ENCODE measurements at places on chromosomes 7 and 10. TPM values are rescaled to one million over a fixed set of nuclear protein-coding genes. Genes with fewer than 3 reads are reported as not detected.

GRCh38 chr10:69366738-69367137 lies 50.0 kb downstream of the TACR2 start:
- no peaks in the 10 kb centered on the region for H3K27me3 ChIP-seq
- DNase-seq: no peak
- peaks cover 33% of the 10 kb centered on the region for H3K36me3 ChIP-seq
- H3K4me1 ChIP-seq: peaks cover 21% of the 10 kb centered on the region
- no peak overlapping the region for H3K27ac ChIP-seq

Gene EGR2
- 0.09 TPM for polyA plus RNA-seq

DNA sequence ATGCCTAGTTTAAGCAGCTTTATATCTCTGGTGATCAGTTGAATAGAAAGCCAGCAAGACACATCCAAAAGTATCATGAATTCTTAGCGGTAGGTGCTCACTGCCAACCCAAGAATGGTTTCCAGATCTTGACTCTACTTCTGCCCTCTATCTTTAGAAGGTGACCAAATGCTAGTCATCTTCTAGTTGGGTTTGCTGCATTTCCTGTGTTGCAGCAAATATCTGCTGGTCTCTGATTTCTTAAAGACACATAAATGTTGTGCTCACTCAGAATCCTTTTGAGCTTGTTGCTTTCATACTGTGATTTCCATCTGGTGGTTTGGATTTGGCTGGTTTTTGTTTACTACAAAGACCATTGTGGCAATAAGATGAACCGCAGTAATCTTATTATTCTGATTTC lies 2.2 kb downstream of the CDC123 start:
- no peaks in the 10 kb centered on the region for H3K27me3 ChIP-seq
- no peak overlapping the region for H3K4me3 ChIP-seq
- DNase-seq: no peak
- peaks cover 24% of the 10 kb centered on the region for H3K4me1 ChIP-seq
- H3K36me3 ChIP-seq: peaks cover 19% of the 10 kb centered on the region

Gene ARPC1B
- 488 TPM for polyA plus RNA-seq
